ENCODE measurements at places on chromosomes 16 and 17.
A peak's percentile ranks its signal among the peaks of the same experiment; 100 is the strongest.

DNA sequence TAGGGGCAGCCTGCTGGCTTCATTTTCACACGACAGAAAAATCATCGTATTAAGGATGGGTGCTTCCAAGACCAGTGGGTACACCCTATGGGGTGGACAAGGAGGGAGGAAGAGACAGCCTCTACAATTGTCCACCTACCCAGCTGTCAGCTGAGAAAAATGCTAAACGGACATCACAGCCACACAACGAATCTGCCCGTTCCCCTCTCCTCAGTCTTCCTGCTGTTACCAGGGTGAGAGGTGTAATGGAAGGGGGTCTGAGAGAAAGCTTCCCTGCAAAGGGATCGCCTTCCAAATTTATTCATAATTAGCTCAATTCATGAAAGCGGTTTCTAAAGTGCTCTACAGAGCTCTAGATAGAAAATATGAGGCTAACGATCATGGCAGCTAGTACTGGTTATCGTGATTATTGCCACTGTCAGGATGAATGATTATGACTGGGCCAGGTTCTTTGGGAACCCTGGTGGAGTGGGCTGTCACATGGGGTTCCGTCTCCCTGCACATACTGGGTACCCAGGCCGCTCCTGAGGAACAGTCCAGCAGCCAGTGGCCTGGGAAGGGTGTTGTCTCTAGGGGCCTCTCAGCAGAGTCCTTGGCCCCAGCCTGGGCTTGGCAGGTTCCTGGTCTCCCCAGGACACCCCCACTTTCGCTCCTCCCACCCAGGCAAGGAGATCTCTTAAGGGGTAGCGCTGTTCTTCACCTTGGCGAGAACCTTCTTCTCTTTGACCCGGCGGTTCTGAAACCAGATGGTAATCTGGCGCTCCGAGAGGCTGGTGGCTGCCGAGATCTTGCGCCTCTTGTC is 2.2 kb downstream of the HOXB13 start:
- DNase-seq = no peak

DNA sequence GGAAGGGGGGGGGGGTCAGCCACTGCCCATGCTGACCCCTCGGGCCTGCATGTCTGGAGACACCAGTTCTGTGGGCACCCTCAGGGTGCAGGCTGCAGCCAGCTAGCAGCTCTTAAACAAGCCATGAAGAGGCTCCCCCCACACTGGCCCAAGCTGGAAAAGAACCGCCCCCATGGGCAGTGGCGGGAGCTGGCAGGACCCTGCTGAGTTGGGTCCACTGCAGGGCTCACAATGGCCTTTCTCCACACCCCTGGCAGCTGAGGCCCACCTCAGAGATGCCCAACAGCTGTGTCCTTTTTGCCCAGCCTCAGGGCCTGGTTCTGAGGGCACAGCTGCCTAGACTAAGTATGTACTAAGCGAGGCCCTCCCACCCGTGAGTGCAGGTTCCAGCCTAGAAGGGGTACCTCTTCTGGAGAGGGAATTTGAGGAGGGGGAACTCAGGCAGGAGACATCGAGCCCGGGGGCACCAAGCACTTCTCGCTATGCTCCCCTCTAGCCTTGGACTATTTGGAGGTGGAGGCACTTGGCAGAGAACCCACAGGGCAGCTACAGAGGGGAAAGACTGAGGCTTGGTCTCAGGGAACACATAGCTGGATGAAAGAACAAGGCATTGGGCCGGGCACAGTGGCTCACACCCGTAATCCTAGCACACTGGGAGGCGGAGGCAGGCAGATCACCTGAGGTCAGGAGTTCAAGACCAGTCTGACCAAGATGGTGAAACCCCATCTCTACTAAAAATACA is 3.2 kb downstream of the THRA start:
- peak; percentile 49 for DNase-seq

- no peak for DNase-seq
Observed at GRCh38 chr16:67647681-67648080, 2.7 kb downstream of the CARMIL2 start.

DNA sequence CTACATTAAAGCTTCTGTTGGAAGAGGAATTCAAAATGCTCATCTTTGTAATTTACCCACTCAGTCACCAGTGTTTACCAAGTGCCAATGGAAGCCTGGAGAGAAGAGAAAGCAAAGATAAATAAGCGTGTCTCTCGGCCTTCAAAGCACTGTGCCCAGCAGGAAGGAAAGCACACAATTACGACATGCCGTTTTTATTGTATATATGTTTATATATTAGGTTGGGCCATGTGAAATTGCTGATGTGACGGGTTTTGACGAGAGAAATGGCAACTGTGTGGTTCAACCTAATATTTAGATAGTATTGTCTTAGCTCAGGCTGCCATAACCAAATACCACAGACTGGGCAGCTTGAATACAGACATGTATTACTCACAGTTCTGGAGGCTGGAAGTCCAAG is 79.3 kb upstream of the HSBP1 start:
- no peak for DNase-seq

GRCh38 chr16:84662471-84662870 is 14.2 kb downstream of the KLHL36 start:
- DNase-seq = no peak

DNA sequence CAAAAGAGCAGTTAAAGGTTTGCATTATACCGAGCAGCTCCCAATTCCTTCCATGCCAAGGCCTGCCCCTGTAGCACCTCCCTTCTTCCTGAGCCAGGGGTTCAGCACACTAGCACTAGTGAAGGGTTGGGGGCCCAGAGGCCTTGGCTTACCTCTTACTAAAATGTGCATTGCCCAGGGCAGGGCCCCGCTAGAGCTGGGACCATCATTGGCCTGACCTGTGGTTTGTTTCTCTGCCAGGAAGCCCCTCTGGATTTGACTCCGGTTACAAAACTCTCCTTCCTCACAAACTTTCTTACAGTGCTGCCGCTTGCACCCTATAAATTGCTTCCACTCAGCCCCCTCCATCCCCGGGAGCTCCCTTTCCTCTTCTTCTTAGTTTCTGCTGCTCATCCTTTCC is 33.8 kb downstream of the MPRIP start:
- peak; percentile 37 for DNase-seq

DNA sequence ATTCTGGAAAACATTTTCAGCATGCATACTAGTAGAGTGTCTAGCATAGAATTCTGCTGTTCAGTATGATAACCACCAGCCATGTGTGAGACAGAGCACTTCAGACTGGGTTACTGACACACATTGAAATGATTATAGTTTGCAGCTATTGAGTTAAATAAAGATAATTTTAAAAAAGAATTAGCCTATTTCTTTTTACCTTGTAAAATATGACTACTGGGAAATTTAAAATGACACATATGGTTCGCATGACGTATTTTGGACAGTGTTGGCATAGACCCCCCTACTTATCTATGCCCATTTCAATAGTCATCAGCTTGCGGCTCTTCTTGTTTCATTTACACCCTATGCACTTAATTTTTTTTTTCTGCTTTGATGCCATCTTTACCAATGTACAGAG is 4.7 kb upstream of the SDK2 start:
- DNase-seq = no peak

GRCh38 chr16:78290395-78290794 is 190.9 kb downstream of the WWOX start:
- DNase-seq = no peak

- DNase-seq = peak; percentile 40
Observed at GRCh38 chr17:45339646-45340605, 23.1 kb upstream of the MAP3K14 start.

DNA sequence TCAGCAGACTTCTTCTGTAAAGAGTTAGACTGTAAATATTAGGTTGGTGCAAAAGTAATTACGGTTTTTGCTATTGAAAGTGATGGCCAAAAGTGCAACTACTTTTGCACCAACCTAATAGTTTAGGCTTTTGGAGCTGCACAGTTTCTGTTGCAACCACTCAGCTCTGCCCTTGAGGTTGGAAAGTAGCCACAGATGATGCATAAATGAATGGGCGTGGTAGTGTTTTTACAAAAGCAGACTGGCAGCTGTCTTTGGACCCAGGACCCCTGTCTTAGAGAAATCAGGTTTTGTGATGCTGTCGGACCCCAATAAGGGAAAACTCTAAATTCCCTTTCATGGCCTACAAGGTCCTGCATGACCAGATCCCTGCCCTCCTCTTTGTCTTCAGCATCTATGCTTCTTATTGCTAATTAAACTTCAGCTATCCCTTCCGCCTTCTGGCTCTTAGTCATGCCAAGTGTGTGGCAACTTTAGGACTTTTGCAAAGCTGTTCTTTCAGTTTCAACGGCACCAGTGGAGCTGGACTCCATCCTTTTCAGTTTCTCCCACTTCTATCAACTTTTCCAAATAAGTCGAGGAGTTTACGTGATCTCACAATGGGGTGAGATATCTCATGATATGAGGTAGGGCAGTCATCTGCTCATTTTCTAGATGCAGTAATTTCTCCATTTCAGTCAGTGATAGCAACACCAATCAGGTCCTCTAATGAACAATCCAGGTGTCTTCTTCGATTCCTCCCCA is 232.3 kb downstream of the XYLT1 start:
- DNase-seq = no peak

DNA sequence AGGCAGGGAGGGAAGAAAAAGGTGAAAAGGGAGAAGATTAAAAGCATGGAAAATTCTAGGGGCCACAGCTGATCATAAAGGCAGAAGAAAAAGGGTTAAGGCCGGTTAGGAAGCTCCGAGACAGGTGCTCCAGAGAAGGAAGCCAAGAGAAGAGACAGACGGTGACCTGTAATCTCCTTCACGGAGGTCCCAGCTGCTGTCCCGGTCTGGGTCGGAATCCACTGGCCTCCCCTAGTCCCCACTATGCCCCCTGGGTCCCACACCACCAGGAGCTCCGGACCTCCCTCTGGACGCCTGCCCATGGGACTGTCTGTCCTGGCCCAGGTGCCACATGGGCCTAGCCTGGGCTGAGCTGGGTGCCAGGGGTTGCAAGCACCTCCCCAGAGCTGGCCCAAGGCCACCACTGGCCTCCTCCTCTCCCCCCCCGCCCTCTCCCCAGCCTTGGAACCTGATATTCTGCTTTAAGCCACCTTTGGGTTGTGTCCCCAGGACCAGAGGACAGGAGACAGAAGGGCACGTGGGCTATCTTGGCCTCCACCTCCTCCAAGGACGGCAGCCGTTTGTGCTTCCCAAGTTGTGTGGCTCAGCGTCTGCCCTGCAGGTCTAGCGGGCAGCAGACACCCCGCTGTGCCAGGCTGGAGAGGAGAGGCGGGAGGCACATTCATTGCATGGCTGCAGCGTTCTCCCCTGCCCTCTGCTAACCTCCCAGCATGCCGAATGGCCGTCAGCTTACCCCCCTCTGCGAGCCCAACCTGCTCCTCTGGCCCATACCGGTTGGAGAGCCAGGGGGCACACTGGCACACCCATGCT is 102.4 kb downstream of the ENGASE start:
- no peak for DNase-seq

DNA sequence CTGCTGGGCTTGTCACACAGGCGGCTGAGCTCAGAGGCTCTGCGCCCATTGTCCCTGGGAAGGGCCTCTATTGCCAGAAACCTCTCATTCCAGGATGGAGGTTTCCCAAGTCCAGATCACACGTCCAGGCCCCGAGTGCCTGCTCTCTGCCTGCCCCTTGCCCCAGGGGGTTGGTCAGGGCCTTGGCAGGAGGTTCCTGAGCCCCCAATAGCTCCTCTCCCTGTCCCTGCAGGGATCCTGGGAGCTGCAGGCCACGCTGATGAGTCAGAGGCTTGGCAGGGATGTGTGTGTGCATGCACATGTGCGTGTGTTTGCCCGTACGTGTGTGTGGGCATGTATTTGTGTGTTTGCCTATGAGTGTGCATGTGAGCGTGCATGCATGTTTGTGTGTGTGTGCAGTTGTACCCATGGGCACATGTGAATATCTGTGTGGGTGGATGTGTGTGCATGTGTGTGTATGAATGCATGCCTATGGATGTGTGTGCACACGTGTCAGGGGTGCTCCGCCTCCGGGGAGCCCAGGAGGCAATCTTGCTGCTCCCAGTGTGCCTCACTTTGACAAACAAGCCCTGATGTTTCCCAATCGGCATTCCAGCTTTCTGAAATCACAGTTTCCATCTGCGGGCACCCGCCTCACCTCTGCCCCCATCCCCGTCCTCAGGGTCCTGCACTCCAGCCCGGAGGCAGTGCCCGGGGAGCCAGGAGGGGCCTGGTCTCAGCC is 98.4 kb upstream of the GSE1 start:
- DNase-seq = peak; percentile 92

DNA sequence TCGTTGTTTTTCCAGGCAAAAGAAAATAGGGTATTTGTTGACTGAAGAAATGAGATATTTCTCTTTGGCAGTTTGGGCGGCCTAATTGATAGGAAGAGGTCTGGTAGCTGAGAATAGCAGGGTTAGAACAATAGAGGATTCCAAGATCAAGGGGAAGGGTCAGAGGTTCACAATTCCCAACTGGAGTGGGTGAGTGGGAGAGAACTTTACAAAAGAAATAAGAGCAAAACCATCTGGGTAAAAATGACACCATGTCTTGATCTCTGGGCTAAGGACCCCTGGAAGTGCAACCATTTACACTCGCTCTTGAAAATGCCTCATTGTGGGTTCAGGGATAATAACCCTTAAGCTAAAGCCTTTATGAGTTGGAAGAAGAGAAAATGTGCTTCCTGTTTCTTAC is 180.5 kb downstream of the CDH13 start:
- DNase-seq = no peak

DNA sequence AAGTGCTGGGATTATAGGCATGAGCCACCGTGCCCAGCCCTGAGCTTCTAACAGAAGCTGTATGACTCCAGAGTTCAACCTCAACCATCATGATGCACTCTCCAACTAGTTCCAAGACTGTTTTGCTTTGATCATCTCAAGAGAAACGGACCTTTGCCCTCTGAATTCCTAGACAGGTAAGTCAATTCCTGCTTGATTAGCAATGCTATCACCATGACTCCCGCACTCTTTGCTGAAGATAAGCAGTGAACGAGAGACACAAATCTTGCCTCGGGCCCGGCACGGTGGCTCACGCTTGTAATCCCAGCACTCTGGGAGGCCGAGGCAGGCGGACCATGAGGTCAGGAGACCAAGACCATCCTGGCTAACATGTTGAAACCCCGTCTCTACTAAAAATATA is 22.2 kb downstream of the ANKFY1 start:
- peak; percentile 82 for DNase-seq

DNA sequence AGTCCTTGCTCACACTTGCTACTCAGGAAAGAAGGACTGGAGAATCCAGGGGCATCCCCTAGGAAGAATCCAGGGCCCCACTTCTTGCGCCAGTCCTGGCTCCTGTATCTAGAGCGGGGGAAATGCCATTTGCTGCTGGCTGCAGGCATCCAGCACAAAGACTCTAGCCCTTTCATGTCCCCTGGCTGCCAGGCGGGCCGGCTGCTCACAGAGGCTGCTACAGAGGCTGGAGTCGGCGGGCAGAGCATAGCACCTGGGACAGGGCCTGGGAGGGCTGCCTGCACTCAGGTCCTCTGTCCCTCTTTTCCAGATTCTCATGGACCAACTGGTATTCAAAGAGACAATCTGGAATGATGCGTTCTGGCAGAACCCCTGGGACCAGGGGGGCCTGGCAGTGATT is 13.8 kb downstream of the SMIM5 start:
- peak; percentile 62 for DNase-seq

GRCh38 chr16:89335803-89336485 is 118.4 kb downstream of the ZNF778 start:
- DNase-seq = no peak

Measured in islet precursor cell (in vitro differentiated cells).